ENCODE measurements at places on chromosomes 2 and 18.

- DNase-seq = no peak
Measured at GRCh38 chr2:65361623-65362022, 70.8 kb downstream of the SPRED2 start.

DNA sequence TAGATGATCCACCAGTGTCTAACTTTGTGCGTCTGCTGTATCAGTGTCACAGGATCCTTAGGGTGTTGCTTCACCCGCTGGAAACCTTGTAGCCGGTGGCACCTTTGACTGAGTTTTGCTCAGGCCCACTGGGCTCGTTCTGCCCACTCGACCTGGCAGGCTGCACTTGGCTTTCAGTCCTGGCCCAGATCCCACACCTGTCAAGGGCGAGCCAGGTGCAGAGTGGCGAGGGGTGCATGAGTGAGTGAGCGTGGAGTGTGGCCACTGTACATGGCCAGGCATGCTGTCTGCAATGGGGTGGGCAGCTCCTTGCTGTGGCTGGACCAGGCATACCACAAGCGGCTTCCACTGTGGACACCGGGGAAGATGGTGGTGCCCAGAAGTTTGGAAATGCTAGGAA is 179.0 kb downstream of the FAM210A start:
- DNase-seq = no peak

- no peak for DNase-seq
Measured at GRCh38 chr18:63890950-63891304, 3.4 kb downstream of the SERPINB2 start.

- DNase-seq = no peak
Measured at GRCh38 chr2:109242654-109243331, 113.8 kb downstream of the SH3RF3 start.

DNA sequence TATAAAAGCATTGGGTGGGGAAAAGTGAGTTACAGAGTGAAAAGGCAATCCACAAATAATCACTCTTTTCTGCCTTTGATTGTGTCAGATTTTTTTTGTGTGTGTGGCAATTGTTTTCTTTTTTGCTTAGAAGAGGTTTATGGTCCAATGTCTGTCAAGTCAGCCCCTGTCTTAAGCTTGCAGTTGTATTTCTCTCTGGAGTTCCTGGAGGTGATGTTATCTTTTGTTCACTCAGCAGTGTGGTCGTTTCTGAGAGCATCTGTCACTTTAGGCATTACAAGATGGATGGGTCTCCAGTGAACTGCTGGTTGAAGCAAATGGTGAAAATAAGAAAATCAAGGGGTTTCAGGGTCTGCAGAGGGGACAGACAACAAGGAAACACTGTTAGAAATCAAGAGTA is 121.3 kb downstream of the GREB1L start:
- DNase-seq = no peak

DNA sequence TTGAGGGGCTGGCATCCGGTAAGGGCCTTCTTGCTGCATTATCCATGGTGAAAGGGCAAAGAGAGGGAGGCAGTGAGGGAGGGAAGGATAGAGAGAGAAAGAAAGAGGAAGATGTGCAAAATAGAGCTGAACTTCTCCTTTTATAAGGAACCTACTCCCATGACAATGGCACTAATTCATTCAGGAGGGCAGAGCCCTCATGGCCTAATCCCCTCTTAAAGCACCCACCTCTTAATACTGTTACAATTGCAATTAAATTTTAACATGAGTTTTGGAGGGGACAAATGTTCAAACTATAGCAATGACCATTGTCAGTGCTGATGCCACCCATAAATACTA is 60.2 kb downstream of the CXCR4 start:
- DNase-seq = no peak

GRCh38 chr2:72148837-72149555 is 1.3 kb upstream of the CYP26B1 start:
- no peak for DNase-seq

DNA sequence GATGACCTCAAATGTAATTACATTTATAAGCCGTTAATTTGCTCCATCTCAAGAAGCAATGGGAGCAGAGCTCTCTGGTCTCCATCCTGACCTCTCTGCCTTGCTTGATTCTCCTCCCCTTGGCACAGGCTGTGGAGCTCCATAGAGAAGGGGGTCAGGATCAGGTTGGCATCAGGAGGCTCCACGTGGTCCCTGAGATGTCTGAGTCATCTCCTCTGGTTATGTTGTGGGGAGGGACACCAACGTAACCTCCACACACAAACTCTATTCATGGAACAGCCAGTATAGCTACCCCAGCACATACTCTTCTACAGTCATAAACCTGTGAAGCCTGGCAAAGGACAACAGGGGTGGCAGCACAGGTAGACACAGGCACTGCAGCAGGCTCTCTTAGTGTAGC is 29.0 kb downstream of the TRABD2A start:
- DNase-seq = no peak

DNA sequence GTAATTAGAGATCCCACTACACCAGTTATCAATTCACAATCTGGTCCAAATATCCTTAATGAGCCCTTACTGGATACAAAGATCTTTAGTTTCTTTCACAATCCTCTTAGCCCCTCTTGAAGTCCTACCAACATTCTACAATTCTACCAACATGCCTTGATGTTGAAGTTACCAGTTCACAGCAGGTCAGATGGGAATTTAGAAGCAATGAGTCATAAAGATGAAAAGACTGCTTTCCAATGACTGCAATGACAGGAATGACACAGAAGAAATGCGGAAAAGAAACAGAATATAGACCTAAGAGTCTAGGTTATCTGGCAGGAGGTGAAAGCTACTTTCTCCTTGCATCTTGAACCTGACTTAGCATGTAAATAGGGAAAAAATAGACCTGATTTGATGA is 24.5 kb downstream of the RTTN start:
- DNase-seq = no peak

DNA sequence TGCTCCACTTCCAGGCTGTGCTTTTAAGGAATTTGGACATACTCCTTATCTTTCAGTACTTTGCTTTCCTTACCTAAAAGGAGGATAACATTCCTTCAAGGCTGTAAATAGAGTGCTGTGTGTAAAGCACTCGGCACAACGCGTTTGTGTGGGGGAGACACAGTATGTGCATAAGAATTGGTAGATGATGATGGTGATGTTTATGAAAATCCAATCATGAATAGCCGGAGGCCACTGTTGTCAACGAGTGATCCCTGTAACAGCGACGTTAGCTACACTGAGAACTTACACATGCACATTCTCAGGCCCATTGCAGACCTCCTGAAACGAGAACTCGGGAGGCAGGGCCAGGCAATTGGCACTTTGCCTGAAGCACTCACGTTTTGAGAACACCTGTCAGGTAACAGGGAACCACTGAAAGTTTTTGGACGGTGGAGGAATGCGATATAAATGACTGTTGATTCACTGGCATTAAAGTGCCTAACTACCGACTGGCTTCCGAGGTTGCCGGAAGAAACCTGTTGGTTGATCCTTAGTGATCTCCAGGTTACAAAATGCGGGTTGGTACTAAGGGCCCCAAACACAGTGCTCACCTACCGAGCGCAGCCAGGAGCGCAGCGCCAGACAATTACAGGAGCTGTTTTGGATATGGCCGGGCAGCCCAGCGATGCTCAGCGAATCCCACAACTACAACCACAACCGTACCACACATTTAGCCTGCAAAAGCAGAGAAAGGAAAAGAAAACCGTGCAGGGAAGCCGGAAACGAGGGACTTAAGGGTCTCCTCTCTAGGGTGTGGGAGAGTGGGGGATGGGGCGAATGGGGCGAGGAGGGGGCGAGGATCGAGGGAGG is 1.0 kb upstream of the MAP4K4 start:
- DNase-seq = no peak

GRCh38 chr18:572091-572830 is 7.9 kb upstream of the CETN1 start:
- no peak for DNase-seq

- DNase-seq = no peak
Measured at GRCh38 chr2:45168711-45169338, 159.6 kb upstream of the SIX2 start.

GRCh38 chr2:10440736-10441135 is 7.4 kb downstream of the ODC1 start:
- DNase-seq = no peak

DNA sequence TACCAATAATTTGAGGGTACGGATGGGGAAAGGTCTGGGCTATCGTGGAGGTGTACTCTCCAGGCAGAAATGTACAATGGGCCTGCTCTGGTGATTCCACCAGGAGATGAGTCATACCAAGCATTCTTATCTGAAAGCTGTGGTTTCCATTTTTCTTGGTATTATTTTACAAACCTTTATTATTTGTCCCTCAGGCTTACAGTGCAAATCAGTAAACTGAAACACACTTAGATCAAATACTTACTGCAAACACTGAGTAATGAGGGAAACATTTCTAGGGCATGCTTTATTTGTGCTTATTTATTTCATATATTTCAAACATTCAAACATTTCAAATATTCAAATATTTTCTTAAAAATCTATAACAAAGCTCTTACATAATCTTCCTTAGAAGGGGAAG is 319.8 kb downstream of the RND3 start:
- DNase-seq = no peak

- no peak for DNase-seq
Measured at GRCh38 chr2:38433607-38433975, 56.5 kb upstream of the ATL2 start.

GRCh38 chr18:72846736-72847533 is 20.9 kb downstream of the NETO1 start:
- no peak for DNase-seq

GRCh38 chr18:75034937-75035336 is 174.0 kb downstream of the PTGR3 start:
- no peak for DNase-seq

DNA sequence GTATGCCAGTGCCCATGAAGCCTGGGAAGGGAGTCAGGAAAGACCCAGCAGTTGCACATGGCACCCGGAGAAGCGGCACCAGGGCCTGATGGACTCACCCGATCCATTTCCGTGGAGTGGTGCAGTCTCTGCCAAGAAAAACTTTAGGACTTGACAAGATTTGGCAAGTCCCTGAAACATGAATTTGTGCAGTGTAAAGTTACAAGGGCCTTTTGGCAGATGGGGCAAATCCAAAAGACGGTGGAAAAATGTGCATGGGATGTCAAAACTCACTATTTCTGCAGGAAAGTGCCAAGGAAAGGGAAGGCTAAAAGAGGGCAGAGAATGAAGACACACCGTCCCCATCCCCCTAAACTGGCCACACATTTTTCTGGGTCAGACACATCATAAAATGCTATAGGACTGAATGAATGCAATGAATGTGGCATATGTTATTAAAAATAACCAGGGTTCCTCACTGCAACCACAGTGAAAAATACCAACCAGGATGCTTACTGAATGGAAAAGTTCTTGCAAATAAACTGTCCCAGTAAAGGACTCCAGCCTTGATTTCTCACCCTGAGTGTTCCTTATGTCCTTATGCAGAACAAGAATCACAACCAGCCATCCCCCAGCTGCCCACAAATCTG is 173.5 kb upstream of the SIX2 start:
- no peak for DNase-seq

DNA sequence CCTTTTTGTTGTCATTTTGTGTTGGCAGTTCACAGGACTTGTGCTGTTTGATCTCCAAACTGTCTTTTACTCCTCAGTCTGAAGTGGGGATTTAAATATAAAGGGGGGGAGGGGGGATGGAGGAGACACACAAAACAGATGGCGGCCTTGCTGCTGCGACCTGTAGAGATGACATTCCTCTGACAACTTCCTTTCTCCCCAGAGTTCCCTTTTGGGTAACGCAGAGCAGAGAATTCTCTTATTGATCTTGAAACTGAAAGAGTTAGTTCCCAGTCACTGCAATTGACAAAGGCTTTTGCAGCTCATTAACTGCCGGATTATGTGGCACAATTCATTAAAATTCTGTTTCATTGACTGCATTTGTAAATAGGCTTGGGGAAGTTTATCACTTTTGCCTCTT is 279.3 kb downstream of the TSN start:
- no peak for DNase-seq

- peak; percentile 31 for DNase-seq
Measured at GRCh38 chr18:23825978-23826405, 136.7 kb downstream of the LAMA3 start.

- no peak for DNase-seq
Measured at GRCh38 chr2:112048887-112049286, 6.2 kb upstream of the TMEM87B start.

- DNase-seq = no peak
Measured at GRCh38 chr2:208984376-208985090, 439.3 kb upstream of the MAP2 start.

- no peak for DNase-seq
Measured at GRCh38 chr18:1244397-1245122, 339.9 kb downstream of the ADCYAP1 start.

DNA sequence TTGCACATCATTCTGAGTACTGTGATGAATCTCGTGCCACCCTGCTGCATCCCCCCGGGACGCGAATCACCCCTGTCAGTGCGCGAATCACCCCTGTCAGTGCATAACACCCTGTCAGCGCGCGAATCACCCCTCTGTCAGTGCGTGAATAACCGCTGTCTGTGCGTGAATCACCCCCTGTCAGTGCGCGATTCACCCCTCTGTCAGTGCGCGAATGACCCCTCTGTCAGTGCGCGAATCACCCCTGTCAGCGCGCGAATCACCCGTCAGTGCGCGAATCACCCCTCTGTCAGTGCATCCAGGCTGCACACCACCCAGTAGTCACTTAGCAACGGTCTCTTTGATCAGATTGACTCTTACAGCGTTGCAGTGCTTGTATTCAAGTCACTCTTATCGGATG is 134.4 kb upstream of the TPO start:
- no peak for DNase-seq

DNA sequence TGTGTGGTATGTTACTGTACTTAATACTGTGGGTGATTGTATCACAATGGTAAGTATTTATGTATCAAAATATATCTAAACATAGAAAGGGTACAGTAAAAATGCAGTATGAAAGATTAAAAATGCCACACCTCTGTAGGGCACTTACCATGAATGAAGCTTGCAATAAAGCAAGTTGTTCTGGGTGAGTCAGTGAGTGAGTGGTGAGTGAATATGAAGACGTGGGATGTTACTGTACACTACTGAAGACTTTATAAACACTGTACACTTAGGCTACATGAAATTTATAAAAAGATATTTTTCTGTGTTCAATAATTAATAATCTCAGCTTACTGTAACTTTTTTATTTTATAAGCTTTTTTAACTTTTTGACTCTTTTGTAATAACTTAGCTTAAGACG is 1162.4 kb upstream of the NRXN1 start:
- no peak for DNase-seq

DNA sequence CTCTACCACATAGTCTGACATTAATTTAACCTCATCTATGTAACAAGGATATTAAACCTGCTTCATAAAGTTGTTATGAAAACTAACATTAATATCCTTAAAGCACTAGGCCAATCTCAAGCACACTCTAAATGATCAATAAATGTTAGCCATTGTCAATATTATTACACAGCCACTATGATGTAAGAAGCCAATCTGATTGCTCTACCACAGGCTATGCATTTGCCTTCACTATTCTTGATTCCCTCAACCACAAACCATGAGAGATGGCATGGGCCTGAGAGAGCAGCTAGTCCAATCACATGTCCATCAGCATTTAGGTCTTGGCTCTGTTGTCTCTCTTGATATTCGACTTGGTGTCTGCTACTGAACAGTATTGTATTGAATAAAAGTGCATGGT is 4.2 kb downstream of the SLC25A12 start:
- no peak for DNase-seq

- no peak for DNase-seq
Measured at GRCh38 chr2:207932106-207932505, 93.2 kb downstream of the PLEKHM3 start.

- DNase-seq = no peak
Measured at GRCh38 chr2:186862869-186863709, 14.1 kb upstream of the ZSWIM2 start.

- no peak for DNase-seq
Measured at GRCh38 chr2:54464341-54464740, 8.2 kb downstream of the SPTBN1 start.
